Eye (tissue), 1 donor: ENCODE measurements at places on chromosomes 4 and X.

- no peak for DNase-seq
Observed at GRCh38 chr4:156388826-156389225, 435.2 kb upstream of the CTSO start.

GRCh38 chr4:37561196-37561802, 124.9 kb downstream of the RELL1 start:
- DNase-seq = peak; percentile 4

DNA sequence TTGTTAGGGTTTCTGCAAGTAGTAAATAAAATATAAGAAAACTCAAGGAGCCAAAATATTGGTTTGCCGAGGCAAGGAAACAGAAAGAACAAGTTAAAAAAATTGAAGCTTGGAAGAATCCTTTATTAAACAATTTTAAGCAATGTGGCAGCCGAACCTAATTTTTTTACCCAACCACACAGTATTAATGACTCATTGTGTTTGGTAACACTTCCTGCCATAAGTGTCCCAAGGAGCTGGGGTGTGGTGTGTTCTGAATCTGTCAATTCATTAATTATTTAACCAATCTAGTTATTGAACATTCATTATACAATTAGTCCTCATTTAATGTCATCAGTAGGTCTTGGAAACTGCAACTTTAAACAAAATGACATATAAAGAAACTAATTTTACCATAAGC, 19.3 kb upstream of the CPE start:
- DNase-seq = no peak

DNA sequence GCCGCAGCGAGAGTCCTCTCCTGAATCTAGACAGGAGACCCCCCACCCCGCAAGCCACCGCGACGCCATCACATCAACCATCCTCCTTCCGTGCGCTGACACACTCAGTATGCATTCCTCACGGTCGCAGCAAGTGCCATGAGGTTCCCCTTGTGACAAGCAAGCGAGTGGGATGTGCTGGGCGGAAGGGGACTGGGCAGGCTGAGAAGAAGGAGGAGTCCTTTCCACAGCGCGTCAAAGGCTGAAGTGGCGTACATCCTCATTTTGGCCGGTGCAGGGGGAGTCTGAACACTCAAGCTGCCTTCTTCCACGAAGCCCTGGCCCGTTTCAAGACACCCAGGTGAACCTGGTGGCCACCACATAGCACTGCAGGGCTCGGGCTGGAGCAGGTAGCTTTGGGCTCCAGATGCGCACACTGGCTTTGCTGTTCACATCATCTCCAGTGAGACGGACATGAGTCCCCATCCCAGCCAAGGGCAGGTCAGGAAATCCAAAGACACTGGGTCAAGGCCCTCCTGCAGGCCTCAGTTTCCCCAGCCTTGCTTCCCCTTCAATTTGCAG, 30.4 kb downstream of the CCNQ start:
- DNase-seq = no peak

DNA sequence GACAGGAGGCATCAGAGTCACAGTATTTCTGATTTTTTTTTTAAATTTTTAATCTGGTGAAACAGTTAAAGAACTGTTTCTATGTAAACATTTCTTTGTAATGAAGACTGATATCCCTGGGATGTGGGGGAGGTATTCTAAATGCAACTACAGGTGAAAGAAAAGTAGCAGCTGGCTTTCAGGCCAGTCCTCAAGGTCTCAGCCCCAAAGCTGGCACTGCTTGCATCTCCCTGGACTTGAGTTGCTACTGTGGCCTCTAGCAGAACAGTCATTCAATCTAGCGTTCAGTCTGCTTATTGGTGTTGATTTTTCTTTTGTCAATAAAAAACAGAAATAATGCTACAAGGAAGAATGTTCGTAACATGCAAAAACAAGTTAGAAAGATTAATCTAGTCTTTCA, 4.9 kb downstream of the MBNL3 start:
- DNase-seq = no peak

DNA sequence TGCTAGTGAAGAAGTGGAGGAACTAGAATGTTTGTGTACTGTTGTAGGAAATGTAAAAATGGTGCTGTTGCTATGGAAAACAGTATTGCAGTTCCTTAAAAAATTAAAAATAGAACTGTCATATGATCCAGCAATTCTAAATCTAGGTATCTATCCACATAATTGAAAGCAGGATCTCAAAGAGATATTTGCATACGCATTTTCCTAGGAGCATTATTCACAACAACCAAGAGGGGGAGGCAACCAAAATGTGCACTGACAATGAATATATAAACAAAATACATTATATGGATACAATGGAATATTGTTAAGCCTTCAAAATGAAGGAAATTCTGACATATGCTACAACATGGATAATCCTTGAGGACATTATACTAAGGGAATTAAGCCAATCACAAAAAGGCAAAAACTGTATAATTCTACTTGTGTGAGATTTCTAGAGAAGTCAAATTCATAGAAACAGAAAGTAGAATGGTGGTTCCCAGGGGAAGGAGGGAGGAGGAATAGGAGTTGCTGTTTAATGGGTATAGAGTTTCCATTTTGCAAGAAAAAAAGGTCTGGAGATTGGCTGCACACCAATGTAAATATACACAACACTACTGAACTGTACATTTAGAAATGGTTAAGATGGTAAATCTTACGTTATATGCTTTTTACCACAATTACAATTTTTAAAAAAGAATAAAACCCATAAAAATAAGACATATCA, 35.6 kb upstream of the KCNE5 start:
- no peak for DNase-seq

DNA sequence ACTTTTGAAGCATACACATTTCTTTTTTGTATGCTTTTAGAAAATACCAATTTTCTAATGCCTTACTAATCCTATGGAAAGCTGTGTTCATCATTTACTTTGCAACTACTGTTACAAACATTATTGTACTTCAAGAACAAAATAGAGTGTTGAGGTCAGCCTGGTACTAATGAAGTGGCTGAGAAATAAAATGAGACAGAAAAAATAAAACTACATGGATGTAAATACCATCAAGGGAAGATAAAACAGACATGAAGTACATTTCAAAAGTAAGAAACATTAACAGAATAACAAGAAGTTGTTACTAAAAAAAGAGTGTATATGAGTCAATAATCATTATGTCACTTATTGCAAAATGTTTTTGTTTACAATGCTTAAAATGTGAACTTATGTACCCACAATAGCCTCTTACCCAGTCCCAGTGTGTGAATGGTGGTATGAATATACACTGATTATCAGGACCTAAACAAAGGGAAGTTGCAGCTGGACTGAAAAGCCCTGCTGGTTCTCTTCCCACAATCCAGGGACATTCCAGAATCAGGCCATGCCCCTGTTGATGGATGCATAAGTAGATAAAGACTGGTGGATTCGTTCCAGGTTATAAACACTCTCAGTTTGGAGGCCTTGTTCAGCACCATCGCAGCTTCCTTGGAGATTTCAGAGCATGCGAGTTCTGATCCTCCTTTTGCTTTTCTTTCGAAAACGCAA, 2.4 kb upstream of the CSN3 start:
- no peak for DNase-seq

DNA sequence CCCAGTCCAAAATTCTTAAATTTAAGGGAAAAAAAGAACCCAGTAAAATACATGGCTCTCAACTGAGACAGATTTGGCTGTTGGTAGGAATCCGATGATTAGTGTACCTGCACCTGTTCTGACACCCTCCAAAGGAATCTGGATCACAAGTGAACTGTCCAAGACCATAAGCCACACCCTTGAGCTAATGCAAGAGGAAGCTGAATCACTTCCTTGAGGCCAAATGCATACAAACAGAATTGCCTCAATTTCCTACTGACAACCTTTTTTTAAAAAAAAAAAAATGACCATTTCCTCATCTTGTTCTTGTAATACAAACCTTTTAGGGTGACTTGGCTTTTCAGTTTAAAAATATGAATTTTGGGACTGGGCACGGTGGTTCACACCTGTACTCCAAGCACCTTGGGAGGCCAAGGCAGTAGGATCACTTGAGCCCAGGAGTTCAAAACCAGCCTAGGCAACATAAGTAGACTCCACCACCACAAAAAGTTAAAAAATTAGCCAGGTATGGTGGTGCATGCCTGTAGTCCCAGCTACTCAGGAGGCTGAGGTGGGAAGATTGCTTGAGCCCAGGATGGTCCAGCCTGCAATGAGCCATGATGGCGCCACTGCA, 10.7 kb upstream of the FBXL5 start:
- no peak for DNase-seq

GRCh38 chr4:64899563-64899962, 490.3 kb upstream of the TECRL start:
- DNase-seq = no peak

DNA sequence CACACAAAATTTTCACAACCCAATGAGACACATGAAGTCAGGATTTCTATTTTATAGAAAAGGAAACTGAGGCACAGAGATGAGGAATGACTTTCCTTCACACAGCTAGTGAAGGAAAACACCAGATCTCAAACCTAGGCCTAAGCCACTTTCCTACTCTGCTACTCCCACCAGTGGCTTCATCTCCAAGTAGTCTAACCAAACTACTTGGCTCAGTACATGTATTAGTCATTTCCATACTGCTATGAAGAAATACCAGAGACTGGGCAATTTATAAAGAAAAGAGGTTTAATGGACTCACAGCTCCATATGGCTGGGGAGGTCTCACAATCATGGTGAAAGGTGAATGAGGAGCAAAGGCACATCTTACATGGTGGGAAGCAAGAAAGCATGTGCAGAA, 196.6 kb downstream of the EVC2 start:
- no peak for DNase-seq

- no peak for DNase-seq
Observed at GRCh38 chr4:43014256-43014655, 121.7 kb downstream of the GRXCR1 start.

DNA sequence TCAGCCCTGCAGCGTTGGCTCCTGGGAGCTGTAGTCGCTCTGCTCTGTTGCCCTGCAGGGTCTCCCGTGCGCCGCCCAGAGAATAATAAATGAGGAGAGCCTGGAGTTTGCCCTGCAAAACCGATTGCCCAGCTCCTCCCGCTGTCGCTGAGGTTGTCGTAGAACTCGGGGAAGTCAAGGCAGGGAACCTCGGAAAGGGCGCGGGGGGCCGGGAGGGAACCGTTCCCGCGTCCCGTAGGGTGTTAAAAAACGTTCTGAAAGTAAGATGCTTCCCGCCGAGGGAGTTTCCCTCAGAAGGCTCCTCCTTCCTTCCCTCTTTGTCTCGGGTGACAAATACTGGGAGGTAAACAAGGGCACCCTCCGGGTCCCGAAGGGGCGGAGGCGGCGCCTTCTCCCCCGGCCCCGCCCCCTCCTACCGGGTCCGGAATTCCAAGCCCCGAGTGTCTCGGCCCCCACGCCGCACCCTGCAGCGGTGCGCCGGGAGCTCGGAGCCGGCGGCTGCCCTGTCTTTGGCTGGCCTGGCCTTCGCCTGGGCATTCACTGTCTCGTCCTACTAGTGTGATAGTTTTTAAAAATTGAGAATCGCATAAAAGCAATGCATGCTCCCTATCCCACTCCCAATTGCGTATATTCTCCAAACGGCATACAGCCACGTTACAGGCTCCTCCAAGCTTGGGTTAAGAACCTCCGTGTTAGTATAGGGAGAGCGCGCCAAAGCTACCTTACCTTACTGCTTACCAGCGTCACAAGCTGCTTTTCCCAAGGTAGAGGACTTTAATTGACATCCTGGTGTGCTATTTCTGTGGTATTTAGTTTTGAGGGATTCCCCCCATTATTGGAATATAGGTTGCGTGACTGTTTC, 964 bp upstream of the HMGB2 start:
- DNase-seq = peak; percentile 94

DNA sequence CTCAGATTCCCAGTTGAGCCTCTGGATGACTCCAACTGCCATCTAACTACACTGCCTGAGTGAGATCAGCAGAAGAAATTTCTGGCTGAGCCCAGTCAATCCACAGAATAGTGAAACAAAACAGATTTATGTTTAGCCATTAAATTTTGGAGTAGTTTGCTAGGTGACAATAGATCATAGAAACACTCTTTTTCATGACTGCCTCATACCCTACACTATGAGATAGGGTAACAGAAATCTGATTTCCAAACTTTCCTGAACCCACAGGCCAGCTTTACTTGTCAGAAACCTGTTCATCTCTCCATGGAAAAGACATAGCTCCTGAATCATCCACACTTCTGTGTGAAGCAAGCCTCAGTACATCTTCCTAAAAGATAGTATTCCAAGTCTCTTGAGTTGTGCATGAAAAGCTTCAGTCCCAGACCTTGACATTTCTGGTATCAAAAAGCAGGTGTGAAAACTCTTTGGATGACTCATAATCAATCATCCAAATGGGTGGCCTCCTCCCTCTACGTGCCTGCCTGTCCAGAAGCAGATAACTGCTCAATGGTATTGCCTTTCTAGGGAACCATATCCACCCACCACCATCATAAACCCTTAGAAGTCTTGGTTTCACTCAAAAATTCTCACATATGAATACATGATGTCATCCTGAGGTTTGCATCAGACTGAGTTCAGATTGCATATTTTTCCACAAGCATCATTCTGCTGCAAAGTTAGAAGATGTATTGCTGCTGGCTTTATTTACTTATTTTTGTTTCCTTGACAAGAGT, 47.5 kb upstream of the RAP2C start:
- no peak for DNase-seq

DNA sequence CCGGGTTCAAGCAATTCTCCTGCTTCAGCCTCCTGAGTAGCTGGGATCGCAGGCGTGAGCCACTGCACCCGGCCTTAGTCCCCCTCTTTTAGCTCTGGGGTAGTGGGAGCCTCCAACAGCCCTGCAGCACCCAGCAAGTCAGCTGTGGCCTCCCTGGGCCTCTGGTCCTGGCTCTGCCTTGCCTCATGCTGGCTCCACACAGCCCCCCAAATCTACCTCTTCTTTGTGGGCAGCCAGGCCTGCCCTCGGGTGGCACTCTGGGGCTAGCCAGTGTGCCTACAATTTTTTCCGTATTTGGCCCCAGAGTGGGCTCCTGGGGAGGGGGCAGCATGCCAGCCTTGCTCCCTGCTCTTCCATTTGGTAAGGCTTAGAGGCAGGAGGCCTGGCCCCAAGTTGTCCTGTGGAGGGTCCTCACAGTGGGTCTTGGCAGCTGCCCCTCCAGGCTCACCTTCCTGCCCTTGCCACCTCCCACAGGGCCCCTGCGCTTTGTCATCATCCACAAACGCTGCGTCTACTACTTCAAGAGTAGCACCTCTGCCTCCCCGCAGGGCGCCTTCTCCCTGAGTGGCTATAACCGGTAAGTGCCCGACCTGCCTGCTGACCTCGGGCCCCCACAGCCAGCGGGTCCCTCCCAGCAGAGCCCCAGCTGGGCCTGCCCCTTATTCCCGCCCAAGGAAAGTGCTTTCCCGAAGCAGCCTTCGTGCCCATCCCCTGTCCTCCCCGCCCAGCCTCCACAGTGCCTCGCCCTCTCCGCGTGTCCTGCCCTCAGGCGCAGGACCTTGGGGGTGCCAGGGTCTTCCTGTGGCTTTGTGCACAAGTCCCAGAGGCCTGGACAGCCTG, 21.0 kb upstream of the ADD1 start:
- DNase-seq = no peak
